ENCODE measurements at places on chromosomes 5 and 9.

- no peak for DNase-seq
Measured at GRCh38 chr9:127783111-127784008, 2.5 kb upstream of the CDK9 start.

GRCh38 chr9:89678396-89679015 is 73.7 kb downstream of the GADD45G start:
- no peak for DNase-seq

DNA sequence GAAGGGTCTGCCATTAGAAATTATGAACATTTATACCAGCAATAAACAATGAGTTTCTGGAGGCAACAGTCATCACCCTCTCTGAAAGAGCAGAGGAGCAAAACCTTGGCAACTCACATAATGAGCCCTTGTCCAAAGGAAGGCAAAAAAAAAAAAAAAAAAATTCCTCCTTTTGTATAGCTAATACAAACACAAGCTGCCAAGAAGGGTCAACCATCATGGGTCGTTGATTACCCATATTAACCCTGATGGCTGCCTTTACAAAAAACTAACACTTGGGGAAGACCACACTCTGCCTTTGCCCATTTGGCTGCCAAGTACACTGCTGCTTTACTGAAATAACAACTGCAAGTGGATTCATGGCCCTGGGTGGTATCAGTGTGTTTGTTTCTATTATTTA is 272.7 kb downstream of the ADAMTSL1 start:
- no peak for DNase-seq

GRCh38 chr5:108503986-108504385 is 122.1 kb upstream of the FBXL17 start:
- DNase-seq: no peak

DNA sequence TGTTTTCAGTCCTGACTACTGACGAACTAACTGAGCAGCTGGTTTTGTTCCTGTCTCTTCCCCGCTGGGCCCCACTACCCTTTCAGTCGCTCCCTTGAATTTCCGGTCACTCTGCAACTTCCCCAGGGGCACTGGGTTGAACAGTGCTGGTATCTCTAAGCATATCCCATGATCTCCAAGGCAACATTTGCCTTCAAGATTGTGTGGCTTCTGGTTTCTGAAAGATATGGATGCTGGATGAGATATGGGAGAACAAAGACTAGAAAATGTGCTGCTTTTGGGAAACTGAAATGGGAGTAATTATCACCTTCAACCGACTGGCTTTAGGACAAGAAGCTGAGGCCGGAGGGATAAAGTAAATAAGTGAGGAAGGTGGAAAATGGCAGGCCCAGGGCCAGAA is 258.2 kb upstream of the PIK3R1 start:
- no peak for DNase-seq

DNA sequence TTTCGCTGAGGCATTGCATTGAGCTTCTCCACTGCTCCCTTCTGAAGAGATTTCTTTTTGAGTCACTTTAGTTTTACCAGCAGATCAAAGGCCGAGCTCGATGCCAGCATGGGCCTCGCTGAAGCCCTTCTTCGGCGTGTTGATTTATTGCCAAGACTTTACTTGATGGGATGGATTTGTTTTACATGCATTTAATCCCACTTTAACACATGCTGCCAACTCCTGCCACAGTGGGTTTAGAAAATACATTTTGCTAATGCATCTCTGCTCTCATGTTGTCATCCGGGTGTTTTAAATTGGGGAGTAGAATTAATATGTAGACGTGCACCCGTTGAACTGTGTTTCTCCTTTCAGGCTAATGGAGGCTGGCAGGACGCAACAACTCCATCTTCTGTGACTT is 218.3 kb downstream of the PBX3 start:
- no peak for DNase-seq

DNA sequence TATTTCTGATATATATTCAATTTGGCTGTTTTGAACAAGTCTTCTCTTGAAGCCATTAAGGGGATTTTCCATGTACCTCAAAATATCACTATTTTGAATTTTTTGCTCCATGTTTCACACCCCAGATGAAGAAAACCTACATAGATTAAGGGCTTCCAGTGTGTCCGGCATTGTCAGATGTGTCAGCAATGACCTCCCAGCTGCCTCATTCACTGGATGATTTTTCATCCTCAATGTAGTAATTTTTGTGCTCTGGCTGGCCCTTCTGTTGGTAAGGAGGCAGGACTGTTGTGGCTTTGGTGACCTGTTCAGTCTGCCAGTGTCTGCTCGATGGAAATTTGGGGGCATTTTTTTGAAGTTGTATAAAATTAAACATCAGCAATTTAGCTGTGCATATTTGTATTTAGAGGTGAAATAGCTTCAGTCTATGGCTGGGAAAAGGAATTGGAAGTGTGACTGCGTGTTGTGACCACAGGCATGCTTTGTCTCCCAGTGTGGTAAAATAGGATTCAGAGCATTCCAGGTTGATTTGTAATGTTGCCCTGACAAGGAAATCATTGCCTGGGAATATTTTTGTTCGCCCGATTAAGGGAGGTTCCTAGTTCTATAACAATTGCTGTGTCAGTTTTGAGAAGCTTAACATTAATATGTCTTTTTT is 312.4 kb downstream of the ARHGEF28 start:
- DNase-seq: no peak

- DNase-seq: no peak
Measured at GRCh38 chr5:123659011-123659410, 147.0 kb downstream of the CSNK1G3 start.

GRCh38 chr9:137482094-137482781 is 23.1 kb upstream of the NSMF start:
- no peak for DNase-seq

GRCh38 chr9:116987721-116988485 is 300.8 kb downstream of the TRIM32 start:
- DNase-seq: no peak

DNA sequence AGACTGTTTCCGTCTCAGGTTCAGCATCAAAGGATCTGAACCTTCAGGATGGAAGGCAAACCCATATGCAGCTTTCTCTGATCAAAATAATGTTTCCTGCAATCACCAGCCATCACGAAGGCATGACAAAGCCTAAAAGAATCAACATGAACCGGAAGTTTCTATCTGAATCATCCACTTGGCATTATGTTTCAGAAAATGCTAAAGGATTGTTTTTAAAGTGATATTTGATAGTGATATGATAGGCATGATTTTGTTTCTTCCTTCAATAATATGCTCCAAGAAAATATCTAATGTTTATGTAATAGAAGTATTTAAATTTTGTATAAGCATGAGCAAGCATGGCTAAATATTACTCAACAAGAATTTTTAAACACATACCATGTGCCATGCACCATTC is 219.6 kb downstream of the PLK2 start:
- DNase-seq: no peak

- DNase-seq: peak; percentile 66
Measured at GRCh38 chr5:74684900-74685851, at the start of gene HEXB. HEXB (plus strand) TSS chr5:74685233; CDS start chr5:74685261, 28 bp downstream.

GRCh38 chr5:69011910-69012309 is 81.9 kb upstream of the SLC30A5 start:
- no peak for DNase-seq

GRCh38 chr9:18955626-18956025 is 77.4 kb downstream of the SAXO1 start:
- no peak for DNase-seq

DNA sequence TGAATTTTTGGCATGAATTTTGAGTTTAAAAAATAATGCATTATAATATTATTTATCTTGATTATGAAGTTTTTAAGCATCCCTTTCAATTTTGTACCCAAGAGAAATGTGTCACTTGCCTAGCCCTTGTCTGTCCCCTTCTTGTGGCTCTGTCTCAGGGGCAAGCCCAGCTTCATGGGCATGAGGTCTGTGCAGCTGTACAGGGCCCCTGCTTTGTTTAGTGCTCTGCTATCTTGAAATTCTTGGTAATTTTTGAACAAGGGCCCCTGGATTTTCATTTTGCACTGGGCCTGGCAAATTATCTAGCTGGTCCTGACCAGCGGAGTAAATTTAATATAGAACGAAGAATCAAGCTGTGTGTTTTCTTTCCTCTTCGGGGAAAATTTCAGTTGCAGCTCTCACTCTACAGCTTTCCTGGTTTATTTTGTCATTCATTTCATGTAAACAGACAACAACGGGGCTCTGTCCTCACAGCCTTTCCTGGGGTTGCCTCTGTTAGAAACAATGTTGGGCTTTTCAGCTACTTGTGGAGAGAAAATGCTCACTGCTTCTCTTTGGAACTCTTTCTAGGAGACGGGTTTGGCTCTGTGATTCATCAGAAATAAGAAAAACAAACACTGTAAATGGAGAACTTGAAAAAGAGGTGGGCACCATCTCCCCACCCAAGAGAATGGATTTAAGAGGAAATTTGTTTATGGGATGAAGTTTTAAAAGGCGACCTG is 41.1 kb downstream of the LIX1 start:
- no peak for DNase-seq

GRCh38 chr5:142386137-142387023 is 61.6 kb upstream of the SPRY4 start:
- DNase-seq: no peak

- DNase-seq: no peak
Measured at GRCh38 chr5:97525780-97526179, 342.7 kb upstream of the RIOK2 start.

- no peak for DNase-seq
Measured at GRCh38 chr5:119304439-119305211, 51.2 kb upstream of the TNFAIP8 start.

- DNase-seq: no peak
Measured at GRCh38 chr5:6576861-6577501, 55.9 kb downstream of the NSUN2 start.

DNA sequence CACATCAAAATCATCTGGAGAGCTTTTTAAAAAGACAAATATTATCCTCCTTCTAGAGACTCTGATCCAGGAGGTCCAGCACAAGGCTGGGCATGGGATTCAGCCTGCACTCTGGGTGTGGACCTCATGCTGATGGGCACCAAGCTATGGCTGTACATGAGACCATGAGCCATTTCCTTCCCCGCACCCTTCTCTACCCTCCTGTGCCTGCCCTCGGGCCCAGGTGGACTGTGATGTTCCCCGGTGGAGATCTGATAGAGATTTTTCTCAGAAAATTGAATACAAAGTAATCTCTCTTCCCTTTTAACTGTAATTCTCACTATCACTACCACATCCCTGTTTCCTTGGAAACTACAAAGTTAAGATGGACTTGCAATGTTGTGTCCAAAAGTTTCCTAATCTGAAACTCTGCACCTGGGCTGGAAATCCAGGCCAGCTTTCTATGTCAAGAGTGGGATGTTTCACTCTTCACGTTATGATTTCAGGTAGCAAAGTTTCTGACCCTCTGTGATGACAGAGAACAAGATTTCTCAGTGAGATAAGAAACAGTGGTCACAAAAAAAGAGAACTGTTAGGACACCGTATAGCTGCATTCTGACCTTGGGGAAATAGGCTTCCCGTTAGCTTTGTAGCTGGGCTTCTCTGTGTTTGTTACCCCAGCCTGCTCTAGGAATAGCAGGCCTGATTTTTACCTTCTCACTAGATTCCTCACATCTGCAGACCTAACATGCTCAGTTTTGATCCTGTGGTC is 11.5 kb downstream of the SFXN1 start:
- DNase-seq: no peak

DNA sequence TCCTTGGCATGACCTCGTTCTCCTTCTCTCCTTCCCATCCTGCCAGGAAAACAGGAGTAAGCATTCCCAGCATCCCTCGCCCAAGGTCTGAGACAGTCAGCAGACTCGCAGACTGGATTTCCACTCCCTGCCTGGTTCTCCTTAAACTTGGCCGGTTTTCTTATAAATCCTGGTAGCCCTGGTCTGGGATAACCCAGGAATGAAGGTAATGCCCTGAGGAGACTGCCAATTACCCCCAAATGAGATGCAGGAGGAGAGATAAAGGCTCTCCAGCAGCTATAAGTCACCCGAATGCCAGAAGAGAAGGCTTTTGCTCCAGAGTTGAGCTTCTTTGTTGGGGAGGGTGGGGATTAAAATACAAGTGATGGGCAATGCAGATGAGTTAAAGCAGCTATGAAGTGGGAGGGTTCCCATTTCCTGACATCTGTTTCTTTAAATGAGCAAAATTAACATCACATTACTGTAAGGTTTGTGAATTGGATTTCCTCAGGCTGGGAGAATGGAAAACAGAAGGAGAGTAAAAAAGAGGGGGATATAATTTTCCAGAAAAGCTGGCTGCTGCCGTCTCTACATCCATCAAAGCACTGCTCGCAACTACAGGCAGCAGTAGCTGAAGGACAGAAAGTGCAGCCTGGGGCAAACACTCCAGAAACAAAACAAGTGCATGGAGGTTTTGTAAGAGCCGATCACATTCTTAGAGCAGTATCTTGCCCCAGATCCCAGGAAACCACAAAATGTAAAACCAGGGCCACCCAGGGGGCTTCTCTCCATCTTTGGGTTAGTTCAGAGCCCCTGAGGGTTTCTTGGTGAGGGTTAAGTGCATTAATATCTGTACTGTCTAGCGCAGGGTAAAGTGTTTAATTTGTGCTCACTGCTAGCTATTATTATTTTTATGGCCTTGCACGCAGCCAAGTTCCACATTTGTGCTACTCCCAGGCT is 177.6 kb upstream of the PANK3 start:
- DNase-seq: no peak

DNA sequence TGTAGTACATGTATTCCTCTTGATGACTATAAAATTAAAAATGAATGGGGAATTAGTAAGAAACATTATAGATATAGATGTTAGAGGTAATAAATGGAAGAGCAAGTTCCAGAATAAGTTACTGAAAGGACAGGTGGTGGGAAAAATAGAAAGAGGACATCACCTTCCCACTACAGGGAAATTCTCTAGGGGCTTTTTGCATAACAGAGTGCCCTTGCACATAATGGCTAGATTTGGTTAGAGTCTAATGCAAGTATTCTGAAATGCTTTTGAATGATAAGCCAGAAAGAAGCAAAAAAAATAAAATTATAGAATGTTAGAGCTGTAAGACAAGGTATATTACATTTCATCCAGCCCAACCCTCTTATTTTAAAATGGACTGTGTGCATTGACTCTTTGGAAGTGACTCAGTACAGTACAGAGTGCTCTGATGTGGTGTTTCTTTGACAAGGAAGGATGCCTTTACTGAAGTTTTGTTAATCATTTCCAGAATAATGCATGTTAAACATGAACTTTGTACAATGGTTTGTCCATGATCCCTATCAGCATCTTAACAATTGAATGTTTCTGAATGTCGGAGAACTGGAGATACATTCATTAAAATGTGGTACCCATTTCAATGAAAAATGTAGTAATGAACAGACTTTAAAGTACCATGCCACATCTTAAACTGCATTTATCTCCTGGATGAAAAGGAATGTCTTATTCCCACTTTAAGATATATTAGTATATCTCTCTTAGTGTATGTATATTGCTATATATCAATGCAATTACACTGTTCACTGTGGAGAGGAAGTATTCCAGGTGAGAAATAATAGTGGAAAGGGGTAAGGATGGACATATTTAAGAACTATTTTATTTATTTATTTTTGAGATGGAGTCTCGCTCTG is 391.1 kb downstream of the ADGRV1 start:
- DNase-seq: no peak

GRCh38 chr9:37337301-37337890 is 85.1 kb upstream of the GRHPR start:
- peak; percentile 16 for DNase-seq
